ENCODE measurements at places on chromosomes 16 and 17.

GRCh38 chr16:12009462-12009861 is 32.9 kb downstream of the SNX29 start:
- no peak for DNase-seq

GRCh38 chr17:17324616-17325015 is 21.4 kb downstream of the NT5M start:
- no peak for DNase-seq

DNA sequence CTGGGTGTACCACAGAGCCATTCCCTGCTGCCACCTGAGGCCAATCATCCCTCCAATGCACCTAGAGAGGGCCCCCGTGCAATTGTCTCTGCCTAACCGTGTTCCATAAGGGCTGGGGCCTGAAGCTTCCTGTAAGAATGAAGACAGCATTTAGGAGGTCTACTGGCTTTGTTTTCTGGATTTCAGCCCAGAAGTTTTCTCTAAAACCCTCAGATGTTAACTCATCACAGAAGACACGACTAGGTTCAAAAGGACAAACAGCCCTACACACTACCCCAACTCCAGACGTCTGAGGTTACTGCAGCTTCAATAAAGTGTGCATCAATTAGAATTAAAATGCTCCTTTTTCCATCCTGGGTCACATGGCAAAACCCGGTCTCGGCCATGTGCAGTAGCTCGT is 10.8 kb upstream of the DRG2 start:
- no peak for DNase-seq

DNA sequence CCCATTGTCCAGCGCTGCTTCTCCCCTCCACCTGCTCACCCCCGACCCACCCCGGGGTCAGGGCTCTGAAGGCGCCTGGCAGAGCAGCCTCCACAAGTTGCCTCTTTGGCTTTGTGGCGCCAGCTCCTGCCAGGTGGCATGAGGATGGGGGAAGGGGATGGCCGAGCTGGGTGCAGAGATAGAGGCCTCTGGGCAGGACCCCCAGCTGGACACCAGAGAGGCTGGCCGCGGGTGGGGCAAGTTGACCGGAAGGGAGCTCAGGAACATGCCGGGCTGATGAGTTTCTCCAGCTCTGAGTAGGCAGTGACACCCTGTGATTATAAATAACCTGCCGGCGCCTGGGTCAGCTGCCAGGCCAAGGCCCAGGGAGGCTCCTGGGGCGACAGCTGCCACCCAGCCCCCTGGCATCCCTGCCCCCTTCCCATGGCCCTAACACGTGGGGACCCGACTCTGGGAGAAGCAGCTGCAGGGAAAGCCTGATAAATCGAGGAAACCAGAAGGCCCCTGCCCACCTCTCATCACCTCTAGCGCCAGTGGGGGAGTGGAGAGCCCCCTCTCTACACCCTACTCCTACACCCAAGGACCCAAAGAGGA is 729 bp downstream of the P2RX5 start:
- DNase-seq, result peak; percentile 72

All from left ventricle myocardium superior (tissue), 1 donor.